ENCODE measurements at places on chromosomes 4 and X.

GRCh38 chrX:103828529-103828928, 3.5 kb downstream of the RAB9B start:
- DNase-seq, result no peak

DNA sequence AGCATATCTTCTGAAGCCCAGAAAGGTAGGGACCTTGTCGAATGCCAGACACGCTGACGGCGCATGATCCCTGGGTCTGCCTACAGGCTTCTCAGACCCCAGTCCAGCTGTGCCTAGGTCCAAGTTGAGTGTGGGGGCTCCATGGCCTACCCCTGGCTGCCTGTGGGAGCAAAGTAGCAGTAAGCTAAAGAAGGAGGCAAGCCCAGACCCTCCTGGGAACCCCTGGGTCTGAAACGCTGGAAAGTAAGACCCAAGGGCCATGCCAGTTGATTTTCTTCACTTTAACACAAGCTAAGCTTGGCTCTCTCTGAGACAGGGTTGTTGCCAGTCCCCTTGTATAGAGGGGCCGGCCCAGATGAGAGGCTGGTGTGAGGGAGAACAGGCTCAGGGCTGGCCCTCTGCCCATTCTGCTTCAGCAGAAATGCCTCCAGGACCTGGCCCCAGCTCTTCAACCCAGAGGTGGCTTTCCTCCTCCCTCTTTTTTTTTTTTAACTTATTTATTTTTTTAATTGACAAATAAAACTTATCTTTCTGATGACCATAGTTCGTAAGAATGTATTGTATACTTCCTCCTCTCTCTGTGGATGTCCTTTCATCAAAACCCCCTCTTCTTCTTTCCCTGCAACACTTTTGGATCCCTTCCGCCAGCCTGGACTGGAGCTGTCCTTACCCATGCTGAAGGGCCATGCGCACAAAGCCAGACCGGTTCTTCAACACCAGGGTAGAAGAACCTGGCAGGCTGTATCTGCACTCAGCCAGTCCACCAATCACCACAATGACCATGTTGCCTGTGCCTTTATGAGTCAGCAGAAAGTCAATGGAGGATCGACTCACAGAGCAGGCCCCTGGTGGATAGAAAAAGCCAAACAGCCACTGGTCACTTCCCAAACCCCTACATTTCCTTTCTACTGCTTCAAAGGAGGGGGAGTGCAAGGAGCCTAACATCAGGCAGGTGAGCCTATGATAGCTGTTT, 7.1 kb downstream of the AWAT2 start:
- no peak for DNase-seq

DNA sequence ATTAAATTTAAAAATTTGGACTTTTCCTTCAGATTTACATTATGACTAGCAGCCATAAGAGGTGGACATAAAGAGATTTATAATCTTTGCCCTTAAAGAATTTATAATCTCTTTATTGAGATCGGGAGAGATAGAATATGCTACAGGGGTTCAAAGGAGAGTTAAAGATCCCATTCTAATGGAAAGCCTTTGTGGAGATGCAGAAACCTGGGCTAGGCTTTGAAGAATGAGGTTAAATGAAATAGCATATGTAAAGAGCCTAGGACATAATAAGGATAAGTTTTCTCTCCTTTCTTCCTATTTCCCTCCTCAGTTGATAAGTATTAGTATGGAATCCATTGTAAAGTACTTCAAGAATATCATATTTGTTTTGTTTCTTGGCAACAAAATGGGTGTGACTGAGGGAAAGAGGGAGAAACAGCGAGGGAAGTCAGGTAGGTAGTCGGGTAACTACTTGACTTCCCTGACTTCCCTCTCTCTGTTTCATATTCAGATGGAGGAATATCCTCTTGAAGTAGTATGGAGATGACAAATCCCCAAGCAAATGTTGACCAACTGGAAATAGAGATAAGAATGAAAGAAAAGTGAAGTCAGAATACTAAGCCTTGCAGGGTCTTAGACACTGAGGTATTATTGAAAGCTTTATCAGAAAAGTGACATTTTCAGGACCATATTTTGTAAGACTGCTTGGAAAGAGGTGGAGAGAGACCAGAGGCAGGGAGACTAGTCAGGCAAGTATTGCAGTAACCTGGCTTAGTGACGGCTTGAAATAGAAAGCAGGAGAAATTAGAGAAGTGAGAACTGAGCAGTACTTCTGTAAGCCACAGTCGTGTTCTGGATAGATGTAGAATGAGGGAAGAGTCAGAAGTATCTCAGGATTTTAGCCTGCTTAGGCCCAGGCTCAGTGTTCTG, 82.9 kb downstream of the PDLIM5 start:
- no peak for DNase-seq

- DNase-seq, result no peak
These were observed 46.2 kb downstream of the SEL1L3 start for GRCh38 chr4:25816591-25817058.

GRCh38 chrX:49269767-49270248, at the start of gene PPP1R3F:
PPP1R3F (plus strand) TSS chrX:49269793; CDS start chrX:49269870, 77 bp downstream.
- DNase-seq, result no peak

- DNase-seq, result peak; percentile 37
These were observed at the start of gene SASH3 for GRCh38 chrX:129779747-129780146. SASH3 (plus strand) TSS chrX:129779949; CDS start chrX:129780098, 149 bp downstream.

GRCh38 chr4:142535009-142535408, 311.1 kb downstream of the INPP4B start:
- DNase-seq, result no peak

DNA sequence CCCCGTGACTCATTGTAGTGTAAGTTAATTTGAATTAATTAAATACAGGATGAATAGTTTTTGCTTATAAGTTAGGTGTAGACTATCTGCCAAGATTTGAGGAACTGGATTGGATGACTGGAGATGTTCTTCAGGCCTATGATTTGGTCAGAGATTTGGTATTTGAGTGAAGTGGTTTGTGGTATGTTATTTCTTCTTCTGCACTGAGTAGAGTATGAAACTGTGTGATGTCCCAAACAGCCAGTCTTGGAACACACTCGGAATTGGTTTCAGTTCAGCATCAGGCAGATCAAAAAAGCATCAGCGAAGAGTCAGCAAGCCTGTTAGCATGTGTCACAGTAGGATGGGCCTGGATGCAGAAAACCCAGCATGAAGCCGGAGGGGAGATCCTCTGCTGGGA, 294.1 kb downstream of the ARHGAP10 start:
- DNase-seq, result no peak

All from activated gamma-delta T cell treated with anti-CD3 and anti-CD28 coated beads, Interleukin-2, amount 50 U/mL, for 16 hours (primary cell).